ENCODE measurements at places on chromosomes 5 and 9.

GRCh38 chr9:97504381-97505216, 3.1 kb downstream of the TMOD1 start:
- DNase-seq, result no peak

DNA sequence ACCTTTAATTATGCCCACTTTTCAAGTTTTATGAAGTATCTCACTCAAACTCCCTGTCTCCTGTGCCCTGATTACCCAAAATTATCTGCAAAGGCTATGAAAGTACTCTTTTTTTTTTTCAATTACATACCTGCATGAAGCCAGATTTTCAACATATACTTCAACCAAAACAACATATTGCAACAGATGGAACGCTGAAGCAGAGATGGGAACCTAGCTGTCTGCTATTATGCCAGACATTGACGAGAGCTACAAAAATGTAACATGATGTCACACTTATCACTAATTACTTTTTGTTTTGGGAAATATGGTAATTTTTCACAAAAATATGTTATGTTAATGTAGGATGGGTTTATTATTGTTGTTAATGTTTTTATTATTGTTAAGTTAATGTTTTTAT, 86.5 kb upstream of the SLC1A3 start:
- no peak for DNase-seq

GRCh38 chr9:128892221-128892921, 10.4 kb downstream of the LRRC8A start:
- DNase-seq, result peak; percentile 86

GRCh38 chr5:78060421-78060820, 234.1 kb downstream of the AP3B1 start:
- DNase-seq, result peak; percentile 17

Data from retinal pigment epithelial cell (primary cell).